NCI-H1092 (cell line): ENCODE measurements at places on chromosomes 4 and X.

DNA sequence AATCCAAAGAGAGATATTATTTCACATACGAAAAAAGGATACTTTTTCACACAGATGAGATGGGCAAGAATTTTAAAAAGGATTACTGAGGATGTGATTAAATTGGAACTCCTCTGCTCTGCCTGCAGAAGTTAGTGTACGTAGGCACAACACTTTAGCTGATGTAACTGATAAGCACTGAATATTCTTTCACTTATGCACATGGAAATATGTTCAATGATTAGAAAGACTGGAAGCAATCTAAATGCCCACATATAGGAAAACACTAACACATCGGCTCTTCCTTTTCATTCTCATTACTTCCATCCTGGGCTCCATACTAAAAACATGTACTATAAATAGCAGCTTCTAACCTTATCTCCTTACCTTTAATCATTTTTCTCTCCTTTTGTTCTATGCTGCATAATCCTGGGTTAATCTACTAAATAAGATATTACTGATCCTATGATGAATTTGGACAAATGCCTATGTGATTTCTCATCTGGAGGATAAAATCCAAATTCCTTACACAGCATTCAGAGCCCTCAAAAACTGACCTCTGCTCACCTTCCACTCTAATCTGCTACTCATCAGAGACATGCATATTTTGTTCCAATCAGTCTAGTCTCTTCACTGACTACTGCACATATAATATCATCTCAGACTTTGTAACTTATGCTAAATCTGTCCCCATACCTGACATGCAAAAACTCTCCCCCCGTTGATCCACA lies 197.8 kb downstream of the PDGFC start:
- DNase-seq, result no peak

DNA sequence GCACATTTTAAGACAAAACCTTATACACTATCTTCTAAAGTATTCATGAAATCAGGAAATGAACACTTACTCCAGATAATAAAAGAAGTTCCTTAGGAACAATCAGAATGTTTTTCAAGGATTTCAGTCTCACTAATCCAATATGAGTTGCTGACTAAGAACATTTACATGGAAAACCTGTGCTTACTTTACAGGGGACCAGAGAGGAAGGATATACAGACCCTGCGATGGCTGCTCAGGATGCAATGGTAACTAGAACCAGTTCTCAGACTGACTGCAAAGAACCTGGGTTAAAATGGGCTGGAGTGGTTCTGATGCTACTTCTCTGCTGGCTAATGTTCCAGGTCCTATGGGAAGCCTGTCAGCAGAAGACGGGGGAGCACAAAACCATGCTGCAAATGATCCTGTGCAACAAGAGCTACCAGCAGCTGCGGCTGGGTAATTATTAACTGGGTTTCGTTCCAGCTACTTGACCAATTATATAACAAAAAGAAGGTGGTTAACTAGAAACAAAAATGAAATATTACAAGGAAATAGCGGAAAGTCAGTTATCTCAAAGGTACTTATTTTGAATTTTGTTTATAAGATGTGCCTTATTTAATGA lies 85.3 kb downstream of the ANXA10 start:
- DNase-seq, result no peak

DNA sequence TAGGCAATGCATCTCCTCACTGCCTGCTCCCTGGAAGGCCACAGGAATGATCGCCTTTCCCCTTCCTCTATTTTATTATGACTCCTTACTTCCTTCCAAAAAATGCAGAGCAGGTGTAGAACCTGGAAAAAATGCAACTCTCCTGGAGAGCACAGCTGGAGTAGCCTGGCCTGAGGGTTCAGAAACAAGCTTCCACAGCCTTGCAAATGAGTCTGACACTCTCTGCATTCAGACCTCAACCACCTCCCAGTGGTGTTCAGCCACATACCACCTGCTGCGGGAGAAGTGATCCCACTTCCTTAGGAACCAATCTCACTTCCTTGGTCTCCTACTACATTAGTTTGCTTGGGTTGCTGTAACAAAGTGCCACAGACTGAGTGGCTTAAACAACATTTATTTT lies 368.1 kb upstream of the NOCT start:
- DNase-seq, result no peak

DNA sequence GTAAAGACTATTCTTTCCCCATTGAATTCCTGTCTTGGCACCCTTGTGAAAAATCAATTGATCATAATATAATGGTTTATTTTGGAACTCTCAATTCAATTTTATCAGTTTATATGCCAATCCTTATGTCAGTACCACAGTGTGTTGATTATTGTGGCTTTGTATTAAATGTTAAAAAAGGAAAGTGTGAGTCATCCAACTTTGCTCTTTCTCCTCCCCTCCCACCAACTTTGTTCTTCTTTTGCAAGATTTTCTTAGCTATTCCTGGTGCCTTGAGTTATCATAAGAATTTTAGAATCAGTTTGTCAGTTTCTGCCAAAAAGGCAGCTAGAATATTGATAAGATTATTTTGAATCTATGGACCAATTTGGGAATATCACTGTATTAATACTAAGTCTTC lies 11.2 kb upstream of the RNF175 start:
- no peak for DNase-seq
